T-helper 2 cell (primary cell): ENCODE measurements at places on chromosomes 11 and 22.

- DNase-seq: no peak
Observed at GRCh38 chr11:13098063-13098462, 88.9 kb downstream of the RASSF10 start.

DNA sequence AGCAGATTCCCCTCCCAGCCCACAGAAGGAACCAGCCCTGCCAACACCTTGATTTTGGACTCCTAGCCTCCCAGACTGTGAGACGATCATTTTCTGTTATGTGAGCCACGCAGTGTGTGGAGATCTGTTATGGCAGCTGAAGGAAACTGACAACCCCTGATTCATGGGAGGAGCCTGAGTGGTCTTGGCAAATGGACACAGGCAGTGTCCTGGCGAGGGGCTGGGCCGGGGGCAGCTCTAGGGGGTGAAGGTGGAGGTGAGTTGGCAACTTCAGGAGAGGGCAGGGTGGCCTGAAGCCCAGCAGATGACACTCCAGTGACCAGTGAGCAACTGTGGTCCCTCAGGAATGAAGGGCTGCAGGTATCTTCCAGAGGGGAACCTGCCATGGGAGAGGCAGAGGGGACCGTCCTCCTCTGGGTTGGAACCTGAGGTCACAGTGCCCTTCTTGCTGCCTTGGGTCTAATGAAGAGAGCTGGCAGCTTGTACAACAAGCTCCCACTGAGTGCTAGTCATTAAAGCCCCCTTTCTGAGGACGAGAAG lies 82.7 kb downstream of the CSNK2A3 start:
- DNase-seq: no peak

DNA sequence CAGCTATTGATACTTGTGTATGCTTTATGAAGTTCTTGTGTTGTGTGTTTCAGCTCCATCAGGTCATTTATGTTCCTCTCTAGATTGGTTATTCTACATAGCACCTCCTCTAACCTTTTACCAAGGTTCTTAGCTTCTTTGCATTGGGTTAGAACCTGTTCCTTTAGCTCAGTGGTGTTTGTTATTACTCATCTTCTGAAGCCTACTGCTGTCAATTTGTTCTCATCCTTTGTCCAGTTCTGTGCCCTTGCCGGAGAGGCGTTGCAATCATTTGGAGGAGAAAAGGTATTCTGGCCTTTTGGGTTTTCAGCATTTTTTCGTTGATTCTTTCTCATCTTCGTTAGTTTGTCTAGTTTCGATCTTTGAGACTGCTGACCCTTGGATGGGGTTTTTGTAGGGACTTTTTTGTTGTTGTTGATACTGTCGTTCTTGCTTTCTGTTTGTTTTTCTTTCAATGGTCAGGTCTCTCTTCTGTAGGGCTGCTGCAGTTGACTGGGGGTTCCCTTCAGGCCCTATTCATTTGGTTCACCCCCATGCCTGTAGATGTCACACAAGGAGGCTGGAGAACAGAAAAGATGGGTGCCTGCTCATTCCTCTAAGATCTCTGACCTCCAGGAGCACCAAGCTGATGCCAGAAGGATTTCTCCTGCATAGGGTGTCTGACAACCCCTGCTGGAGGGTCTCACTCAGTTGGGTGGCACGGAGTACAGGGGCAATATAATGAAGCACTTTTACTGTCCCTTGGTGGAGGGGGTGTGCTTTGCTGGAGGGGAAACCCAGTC lies 35.9 kb upstream of the MUC15 start:
- no peak for DNase-seq

- peak; percentile 13 for DNase-seq
Observed at GRCh38 chr11:102831489-102832440, 11.6 kb downstream of the MMP3 start.

DNA sequence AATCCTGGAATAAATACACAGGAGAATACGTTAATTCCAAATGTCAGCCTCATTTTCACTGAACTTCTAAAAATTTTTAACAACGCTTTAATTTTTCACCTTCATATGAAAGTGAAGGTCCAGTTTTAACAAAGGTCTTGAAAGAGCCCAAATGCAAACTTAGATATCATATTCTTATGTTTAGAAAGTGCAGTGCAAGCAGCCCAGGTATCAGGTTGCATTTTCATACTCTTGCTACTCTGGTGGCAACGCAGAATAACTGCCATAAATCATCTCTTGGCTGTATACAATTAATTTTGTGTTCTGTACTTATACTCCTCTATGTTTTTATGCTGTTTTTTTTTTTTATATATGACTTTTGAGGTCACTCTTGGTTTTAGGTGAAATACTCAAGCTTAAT lies 496.7 kb upstream of the ARHGAP42 start:
- no peak for DNase-seq

DNA sequence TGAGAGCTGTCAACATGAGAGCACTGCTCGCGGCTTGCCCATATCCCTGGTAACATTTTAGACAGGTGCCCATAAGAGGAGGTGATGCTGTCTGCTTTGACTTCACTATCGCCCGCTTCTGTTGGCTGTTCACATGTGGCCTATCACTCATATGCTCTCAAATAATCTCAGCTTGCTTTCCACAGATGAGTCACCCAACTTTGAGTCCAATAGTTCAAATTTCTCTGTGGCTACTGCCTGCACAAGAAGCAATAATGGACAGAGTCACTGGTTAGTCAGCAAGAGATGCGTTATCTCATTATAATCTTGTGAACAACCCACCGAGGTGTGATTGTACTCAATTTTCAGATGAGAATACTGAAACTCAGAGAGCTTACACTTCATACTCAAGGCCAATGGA lies 1714.1 kb downstream of the LRRC4C start:
- no peak for DNase-seq

DNA sequence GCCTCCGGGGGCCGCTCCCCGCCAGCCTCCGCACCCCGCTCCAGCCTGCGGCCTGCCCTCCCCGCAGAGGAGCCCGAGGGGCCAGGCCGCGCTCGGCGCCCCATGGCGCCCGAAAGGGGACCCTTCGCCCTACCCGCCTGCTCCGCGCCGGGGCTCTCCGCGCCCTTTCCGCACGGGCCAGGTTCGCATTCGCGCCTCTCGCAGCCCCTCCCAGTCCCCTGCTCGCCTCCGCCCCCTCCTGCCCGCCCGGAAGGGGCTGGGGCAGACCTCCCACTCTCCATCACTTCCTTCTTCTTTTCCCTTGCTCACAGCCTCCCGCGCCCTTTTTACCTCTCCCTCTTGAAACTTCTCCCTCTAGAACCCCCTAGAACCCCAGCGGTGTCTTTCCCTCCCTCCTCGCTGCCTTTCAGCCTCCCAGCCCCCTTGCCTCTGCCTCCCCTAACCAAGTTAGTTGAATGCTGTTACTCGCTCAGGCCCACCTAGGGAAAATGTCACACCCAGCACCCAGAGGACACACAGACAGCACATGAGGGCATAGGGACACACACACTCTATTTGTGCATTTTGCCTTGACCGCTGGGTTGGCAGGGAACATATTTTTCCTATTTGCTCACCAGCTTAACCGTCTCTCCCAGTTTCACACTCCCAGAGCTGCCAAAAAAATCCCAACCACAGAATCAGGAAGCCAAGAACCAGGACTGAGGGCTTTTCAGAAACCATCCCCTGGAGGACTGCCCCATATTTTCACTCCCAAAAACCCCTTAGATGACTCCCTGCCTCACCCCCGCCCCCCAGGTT lies at the start of gene SLC43A3:
Gene SLC43A3 (minus strand): TSS at position 193 of the 798 bp plus-strand sequence. CDS start 949 bp downstream, outside the sequence.
- peak; percentile 48 for DNase-seq

DNA sequence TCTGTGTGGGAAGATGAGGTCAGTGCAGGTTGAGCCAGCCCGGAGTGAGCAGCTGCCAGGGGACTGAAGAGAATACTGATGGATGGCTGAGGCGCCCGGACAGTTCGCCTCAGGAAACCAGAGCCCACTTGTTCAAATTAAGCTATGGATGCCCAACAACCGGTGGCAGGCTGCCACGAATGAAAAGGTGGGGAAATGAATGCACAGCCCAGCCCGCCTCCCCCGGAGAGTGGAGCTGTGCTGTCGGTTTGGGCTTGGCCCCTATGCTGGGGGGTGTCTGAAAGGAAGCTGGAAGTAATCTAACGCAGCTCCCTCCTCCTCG lies 21.9 kb downstream of the HSPA8 start:
- DNase-seq: no peak

DNA sequence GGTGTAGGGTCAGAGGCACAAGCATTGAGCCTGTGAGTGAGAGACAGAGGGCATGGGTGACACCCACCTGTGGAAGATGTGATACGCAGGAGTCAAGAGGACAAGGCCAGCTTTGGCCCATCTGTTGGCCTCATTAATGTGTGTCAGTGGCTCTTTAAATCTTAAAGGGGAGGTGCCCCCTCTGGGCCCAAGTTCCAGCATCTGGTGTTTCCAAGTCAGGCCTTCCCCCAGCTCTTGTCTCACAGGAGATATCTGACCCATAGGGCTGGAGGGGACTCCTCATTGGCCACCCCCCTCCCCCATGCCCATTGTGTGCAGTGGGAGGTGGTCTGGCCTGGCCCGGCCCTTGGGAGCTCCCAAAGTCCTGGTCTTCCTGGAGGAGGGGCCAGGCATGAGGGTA lies 8.9 kb downstream of the KCNK7 start:
- no peak for DNase-seq

DNA sequence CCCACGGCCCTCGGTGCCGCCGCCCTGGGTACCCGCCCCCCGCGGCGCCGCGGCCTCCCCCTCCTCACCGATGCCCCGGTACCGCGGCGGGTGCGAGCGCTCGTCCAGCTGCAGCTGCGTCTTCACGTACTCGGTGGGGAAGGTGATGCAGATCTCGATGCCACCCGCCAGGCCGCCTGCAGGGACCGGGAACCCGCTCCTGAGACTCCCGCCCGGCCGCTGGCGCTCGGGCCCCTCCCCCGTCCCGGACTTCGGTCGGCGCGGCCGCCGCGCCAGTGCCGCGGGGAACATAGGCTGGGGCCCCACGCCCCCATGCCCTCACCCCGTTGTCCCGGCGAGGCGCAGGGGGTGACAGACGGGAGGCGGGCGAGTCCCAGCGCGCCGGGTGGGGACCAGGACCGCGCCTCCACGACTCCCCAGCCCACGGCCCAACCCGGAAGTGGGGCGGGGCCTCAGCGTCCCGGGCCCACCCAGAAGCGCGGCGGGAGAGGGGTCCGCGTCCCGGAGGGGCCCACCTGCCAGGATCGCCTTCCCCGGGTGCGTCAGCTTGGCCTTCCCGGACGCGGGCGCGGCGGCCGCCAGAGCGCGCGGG lies 375 bp downstream of the SLC25A1 start:
- peak; percentile 52 for DNase-seq

DNA sequence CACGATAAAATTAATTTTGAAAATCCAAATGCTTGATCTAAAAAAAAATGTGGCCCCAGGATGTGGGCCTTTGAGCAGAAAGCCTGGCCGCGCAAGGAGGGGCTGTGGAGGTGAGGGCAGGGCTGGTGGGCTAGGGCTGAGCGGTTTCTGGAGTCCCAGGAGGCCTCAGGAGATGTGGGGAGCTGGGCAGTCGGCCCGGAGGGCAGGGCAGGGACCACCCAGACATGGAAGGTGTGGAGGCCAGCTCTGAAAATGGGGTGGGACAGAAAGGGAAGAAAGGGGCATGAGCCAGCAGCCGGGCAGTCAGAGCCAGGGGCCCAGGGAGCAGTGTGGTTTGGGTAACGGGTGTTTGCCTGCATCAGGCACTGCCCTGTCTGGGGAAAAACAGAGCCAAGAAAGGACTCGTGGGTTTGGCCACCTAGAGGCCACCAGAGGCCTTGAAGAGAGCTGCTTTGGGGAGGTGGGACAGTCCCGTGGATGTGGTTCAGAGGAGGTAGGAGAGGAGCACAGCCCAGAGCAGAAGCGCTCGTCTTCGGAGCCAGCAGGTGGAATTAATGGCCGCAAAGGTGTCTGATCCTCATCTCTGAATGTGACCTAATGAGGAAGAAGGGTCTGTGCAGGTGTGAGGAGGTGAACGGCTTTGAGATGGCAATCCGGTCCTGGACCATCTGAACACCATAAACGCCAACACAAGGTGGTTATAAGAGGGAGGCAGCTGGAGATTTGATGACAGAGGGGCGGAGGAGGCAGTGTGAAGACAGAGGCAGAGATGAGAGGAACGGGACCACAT lies 50.2 kb downstream of the IGF2 start:
- DNase-seq: no peak

- no peak for DNase-seq
Observed at GRCh38 chr11:104254347-104254746, 90.4 kb upstream of the PDGFD start.

DNA sequence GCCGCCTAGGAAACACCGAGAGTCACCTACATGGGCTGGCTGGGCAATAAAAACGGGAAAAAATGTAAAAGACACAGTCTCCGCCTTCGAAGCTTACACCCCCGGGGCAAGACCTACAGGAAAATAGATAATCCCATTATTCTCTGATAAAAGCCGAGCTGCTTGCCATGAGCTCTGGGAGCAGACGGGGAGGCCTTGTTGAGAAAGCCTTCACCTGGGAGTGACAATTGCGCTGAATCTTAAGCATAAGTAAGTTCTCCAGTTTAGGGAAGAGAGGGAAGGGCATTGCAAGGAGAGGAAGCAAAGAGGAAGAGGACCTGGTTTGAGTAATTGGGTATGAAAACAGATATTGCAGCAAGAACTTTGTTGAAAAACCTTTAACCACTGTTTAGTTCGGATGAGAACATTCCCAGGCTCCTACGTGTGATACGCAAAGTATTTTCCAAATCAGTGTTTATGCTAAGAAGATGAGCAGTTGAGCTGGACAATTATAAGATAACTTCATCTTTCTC lies 813 bp upstream of the BTBD10 start:
- DNase-seq: no peak

DNA sequence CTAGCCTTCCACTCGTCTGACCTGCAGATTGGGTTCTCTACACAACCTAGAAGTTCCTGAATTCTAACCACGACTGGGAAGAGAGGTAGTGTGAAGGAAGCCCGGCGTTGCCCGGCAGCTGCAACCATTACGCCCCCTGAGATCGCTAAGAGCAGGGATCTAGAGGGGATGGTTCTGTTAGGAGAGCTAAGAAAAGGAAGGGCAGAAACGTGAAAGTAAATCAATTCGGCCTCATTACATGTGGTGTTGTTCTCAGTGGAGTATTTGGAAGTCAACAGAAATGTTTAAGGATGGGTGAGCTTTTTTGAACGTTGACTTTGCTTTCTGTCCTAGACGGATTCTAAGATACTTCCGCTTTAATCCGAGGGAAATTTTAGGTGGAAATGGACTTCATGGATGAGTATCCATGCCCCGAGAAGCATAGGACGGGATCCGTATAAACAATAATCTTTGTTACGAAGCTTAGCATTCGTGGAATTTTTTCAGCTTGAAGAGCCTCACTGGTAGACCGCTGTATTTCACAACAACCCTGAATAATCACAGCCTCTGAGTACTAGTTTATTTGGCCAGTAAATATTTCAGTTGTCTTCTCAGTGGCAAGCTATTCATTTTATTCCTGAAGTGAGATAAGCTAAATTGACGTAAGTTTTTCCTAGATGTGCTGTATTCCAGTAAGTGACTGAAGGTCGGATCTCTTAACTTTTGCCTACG lies 629 bp downstream of the ATP5MG start:
- no peak for DNase-seq

- DNase-seq: no peak
Observed at GRCh38 chr11:105935791-105936190, 86.2 kb downstream of the MSANTD4 start.

- DNase-seq: no peak
Observed at GRCh38 chr11:95501761-95502266, 270.8 kb upstream of the SESN3 start.

- no peak for DNase-seq
Observed at GRCh38 chr11:61829806-61830205, 1.7 kb downstream of the FADS2 start.
